Small intestine (tissue), 16 donors: ENCODE measurements at places on chromosomes 2 and 18.

- DNase-seq: no peak
- H3K36me3 ChIP-seq: no peaks in the 10 kb centered on the region
- H3K27me3 ChIP-seq: no peaks in the 10 kb centered on the region
- no peak overlapping the region for H3K27ac ChIP-seq
- H3K4me1 ChIP-seq: peaks cover 6% of the 10 kb centered on the region
Measured at GRCh38 chr2:236991874-236992273, 93.8 kb upstream of the COPS8 start.

DNA sequence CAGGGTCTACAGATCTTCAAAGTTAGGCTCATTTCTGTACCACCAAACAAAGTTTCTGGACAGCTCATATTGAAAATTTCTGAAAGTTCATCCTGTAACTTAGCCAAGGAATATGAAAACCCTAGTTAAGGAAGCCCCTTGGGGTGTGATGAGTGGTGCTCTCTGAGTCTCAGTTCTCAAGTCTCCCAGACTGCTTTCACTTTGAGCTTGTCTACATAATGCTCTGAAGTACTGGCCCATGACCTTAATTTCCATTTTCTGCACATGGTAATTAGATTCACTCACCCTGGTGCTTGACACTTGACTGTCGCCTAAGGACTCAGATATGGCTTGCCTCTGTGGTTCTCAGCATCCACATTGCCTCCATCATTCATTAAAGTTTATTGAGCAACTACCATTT lies 51.7 kb upstream of the SATB2 start:
- H3K27me3 ChIP-seq: peaks cover 3% of the 10 kb centered on the region
- no peak overlapping the region for H3K4me3 ChIP-seq
- no peaks in the 10 kb centered on the region for H3K36me3 ChIP-seq
- no peaks in the 10 kb centered on the region for H3K4me1 ChIP-seq

- peak overlapping the region; percentile 79 for H3K27ac ChIP-seq
- H3K36me3 ChIP-seq: no peaks in the 10 kb centered on the region
- peak overlapping the region; percentile 49 for H3K4me3 ChIP-seq
- H3K4me1 ChIP-seq: peaks cover 26% of the 10 kb centered on the region
- peaks cover 3% of the 10 kb centered on the region for H3K27me3 ChIP-seq
Measured at GRCh38 chr2:216690853-216691741, 4.3 kb downstream of the IGFBP5 start.

DNA sequence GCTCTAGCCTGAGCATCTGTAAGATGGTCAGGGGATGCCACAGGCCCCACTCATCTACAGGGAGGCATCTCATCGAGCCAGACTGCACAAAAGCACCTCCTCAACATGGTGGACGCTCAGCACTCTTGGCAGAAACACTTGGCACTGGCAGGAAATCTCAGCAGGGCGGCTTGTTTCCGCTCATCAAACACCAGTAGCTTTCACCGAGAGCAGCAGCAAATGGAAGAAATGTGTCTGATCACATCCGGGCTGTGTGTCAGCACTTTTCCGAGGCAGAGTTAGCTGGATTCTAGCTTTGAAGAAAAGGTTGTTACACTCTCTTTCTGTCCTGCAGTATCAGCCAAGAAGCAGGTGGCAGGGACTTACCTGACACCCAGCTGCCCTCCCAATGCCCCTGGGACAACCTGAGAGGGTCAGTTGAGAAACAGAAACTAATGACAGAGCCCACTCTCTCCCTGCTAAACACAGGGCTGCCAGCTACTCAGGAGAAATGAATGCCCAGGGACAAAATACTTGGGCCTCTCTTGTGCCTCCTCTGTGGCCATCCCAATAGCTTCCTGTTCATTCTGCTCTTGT lies 68.9 kb upstream of the FZD7 start:
- no peak overlapping the region for H3K4me3 ChIP-seq
- H3K36me3 ChIP-seq: no peaks in the 10 kb centered on the region
- H3K27me3 ChIP-seq: no peaks in the 10 kb centered on the region
- H3K27ac ChIP-seq: no peak overlapping the region
- H3K4me1 ChIP-seq: no peaks in the 10 kb centered on the region
- DNase-seq: no peak

DNA sequence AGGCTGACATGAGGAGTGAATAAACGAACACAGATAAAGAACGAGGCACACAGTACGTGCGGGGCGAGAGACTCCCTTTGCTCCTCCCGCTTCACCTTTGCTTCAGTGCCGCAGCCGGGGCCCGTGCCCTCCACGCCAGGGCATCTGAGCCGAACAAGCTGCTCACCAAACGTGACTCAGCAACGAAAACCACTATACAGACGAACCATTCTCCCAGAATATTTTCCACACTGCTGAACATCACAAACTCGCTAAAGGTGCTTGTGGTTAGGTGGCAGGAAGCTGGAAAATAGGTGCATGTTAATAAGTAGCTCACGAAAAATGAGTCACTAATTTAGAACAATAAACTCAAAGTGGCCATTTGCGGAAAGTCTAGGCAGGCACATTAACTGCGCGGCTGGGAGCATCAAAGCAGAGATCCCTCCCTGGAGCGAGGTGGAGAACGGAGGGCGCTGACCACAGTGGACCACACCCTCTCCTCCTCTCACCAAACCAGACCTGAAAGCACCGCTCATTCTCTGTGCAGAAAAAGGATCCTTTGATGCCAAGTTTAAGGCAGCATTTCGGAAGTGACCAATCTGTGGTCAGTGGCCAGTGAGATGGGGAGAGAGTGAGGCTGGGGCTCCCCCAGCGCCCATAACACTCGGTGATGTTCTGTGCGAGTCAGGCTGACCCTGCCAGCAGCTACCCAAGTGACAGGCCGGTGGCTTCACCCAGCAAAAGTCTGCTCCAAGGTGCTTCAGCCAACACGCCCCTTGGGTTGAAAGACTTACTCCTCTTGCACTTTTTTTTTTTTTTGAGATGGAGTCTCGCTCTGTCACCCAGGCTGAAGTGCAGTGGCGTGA lies 153.2 kb downstream of the HDAC4 start:
- H3K27me3 ChIP-seq: no peaks in the 10 kb centered on the region
- no peak overlapping the region for H3K27ac ChIP-seq
- no peak overlapping the region for H3K4me3 ChIP-seq
- DNase-seq: peak; percentile 39

DNA sequence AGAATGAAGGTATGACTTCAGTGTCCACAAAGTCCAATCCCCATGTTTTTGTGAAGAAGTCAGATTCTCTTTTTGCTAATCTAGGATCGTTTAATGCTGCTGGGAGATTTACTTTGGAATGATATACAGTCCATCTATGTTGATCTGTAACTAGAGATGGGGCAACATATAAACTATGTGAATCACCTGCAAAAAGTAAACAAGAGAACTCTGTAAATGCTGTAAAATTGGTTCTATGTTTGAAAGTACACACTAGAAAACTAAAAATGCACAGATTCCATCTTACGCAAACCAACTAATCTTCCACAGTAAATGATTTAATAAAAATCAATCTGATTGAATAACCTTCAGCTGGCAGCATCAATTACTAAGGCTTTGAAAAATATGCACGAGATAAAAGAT lies 37.5 kb downstream of the VPS54 start:
- no peak overlapping the region for H3K27ac ChIP-seq
- no peaks in the 10 kb centered on the region for H3K27me3 ChIP-seq
- DNase-seq: no peak
- H3K36me3 ChIP-seq: peaks cover 5% of the 10 kb centered on the region
- peaks cover 4% of the 10 kb centered on the region for H3K4me1 ChIP-seq

DNA sequence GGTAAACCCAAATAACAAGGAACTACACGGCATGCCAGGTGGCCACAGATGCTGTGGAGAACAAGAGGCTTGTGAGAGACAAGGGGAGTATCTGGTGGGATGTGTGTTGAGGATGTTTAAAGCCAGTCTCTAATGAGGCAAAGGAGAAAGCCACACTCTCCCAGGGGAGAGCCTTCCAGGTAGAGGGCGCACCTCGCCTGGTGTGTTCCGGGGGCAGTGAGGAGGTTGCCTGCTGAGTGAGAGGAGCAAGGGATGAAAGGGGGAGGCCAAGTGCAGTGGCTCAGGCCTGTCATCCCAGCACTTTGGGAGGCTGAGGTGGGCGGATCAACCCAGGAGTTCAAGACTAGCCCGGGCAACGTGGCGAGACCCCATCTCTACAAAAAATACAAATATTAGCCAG lies 16.2 kb downstream of the SAG start:
- no peaks in the 10 kb centered on the region for H3K36me3 ChIP-seq
- no peak overlapping the region for H3K27ac ChIP-seq
- H3K4me1 ChIP-seq: no peaks in the 10 kb centered on the region
- H3K4me3 ChIP-seq: no peak overlapping the region
- no peak for DNase-seq

GRCh38 chr2:120343433-120344105 lies 2.4 kb upstream of the INHBB start:
- no peaks in the 10 kb centered on the region for H3K36me3 ChIP-seq
- peak; percentile 84 for DNase-seq
- no peak overlapping the region for H3K27ac ChIP-seq
- H3K4me1 ChIP-seq: no peaks in the 10 kb centered on the region
- H3K4me3 ChIP-seq: no peak overlapping the region
- peaks cover 12% of the 10 kb centered on the region for H3K27me3 ChIP-seq

- peak overlapping the region; percentile 16 for H3K4me3 ChIP-seq
- DNase-seq: no peak
- H3K27me3 ChIP-seq: no peaks in the 10 kb centered on the region
- H3K36me3 ChIP-seq: no peaks in the 10 kb centered on the region
Measured at GRCh38 chr2:225464346-225465025, 65.0 kb downstream of the NYAP2 start.
